ENCODE measurements at places on chromosomes 3 and 15.

DNA sequence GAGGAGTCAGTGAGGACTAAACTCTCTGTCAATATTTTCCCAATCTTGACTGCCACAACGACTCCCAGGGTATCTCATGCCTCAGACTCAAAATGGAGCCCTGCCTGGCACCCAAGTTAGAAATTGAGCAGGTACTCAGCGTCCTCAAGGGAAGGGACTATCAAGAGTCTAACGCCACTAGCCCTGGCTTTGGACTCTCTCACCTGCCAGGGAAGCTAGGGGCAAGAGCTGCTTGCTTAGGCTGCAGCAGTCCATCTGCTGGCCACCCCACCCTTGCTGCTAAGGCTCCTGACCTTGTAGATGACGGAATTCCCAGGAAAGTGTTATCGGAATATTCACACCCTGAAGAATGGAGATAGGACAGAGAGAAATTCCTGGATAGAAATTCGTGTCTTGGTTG, 33.0 kb downstream of the ZIC4 start:
- no peak for DNase-seq

- DNase-seq, result no peak
Observed at GRCh38 chr3:158337110-158337509, 227.2 kb downstream of the RSRC1 start.

- no peak for DNase-seq
Observed at GRCh38 chr3:57043518-57043917, 16.9 kb upstream of the SPATA12 start.

- DNase-seq, result no peak
Observed at GRCh38 chr3:120113128-120114116, 19.2 kb upstream of the GSK3B start.

DNA sequence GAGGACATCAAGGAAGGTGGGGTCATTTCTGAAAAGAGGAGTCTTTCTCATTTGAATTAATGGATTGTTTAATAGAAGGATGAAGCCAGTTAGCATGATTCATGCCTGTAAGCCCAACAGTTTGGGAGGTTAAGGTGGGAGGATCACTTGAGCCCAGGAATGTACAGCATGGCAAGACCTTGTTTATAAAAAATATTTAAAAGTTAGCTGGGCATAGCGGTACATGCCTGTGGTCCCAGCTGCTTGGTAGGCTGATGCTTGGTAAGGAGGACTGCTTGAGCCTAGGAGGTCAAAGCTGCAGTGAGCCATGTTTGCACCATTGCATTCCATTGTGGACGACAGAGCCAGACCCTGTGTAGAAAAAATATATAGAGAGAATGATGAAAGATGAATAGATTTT, 165.5 kb downstream of the ALCAM start:
- DNase-seq, result no peak

DNA sequence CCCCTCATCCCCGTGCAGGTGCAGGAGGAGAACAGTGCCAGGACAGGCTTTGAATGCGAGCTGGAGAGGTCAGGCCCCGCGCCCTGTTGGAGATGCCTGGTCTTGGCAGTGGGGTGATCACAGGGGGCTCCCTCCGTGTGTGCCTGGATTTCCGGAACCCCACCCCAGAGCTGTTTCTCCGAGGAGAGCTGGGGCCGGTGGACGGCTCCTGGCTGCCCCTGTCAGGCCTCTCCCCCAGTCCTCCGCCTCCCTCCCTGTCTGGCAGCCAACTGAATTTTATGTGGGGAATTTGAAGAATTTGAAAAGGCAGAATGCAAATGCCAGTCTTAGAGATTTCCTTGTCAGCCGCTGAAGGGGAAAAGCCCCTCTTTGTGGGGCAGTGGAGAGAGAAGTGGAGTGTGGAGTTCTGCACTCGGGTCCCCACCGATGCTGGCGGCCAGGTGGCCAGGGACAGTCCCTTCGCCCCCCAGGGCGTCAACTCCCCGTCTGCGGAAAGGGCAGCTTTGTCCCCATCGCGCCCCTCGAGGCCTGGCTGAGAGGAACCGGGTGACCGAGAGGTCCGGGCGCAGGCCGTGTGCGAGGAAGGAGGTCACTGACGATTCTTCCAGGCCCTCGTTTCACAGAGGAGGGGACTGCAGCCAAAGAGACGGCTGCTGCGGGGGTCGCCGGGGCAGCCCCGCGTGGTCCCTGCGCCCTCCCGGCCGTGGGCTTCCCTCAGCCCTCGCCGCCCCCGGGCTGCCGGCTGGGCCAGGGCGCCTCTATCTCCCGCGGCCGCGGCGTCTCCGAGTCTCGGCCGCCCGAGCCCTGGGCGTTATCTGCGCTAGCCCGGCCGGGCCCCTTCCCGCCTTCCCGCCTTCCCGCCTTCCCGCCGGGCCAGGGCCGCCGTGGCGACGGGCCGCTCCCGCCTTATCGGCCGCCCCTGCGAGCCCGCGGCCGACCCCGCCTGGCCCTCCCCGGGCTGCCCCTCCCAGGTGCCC, 56.0 kb upstream of the LCTL start:
- no peak for DNase-seq

- no peak for DNase-seq
Observed at GRCh38 chr15:71448688-71449114, 333.4 kb downstream of the THSD4 start.

- no peak for DNase-seq
Observed at GRCh38 chr3:156834962-156835535, 8.9 kb downstream of the LEKR1 start.

DNA sequence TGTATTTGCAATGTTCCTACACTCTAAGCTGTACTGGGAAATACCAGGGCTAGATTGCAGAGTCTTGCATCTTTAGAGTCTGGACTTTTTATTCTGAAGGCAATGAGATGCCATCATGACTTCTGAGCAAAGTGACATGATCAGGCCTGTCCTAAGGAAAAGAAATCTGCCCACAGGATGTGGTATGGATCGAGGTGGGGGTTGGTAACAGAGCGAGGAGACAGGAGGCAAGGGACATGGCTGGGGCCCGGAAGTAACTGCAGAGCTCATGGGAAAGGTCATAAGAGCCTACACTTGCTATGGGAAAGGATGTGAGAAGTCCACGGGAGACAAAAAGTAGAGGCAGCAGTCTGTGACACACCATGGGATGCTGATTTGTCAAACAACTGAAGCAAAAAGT, 121.5 kb downstream of the OXNAD1 start:
- no peak for DNase-seq

DNA sequence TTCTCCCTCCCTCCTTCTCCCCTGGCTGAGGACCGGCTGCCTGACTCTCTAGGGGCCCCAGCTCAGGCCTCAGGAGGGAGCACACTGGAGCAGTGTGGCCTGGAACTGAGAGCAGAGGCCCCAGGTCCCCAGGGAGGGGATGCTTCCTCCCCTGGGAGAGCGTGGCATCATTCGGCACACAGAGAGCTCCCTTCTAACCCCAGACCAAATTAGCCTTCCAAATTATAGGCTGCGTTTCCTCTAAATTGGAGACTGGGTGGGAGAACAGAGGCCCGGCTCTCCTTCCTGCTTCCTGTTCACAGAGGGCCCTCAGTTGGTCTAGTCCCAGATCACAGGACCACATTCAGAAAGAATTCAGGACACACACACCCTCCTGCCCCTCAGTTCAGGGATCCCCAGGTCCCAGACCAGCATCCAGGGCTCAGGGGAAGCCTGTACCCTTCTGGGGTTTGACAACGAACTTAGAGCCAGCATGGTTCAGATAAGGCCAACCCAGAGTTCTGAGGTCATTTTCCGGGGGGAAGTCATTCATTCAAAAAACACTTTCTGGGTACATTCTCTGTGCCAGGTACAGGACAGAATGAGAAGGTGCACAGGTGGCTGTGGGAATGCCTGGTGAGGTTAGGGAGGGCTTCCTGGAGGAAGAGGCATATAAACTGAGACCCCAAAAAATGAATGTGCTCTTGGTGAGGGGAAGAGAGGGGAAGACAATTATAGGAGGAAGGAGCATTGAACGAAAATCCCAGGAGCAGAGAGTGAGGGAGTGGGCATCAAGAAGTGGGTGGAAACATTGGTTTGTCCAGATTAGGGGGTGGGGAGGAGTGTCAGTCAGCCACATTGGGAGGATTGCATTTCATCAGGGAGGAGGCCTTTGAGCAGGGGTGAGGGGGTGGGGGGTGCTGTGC, 28.4 kb upstream of the RPL29 start:
- peak; percentile 62 for DNase-seq

- DNase-seq, result no peak
Observed at GRCh38 chr15:73902121-73903020, 23.9 kb upstream of the LOXL1 start.

GRCh38 chr15:57282686-57283085, 93.6 kb upstream of the CGNL1 start:
- DNase-seq, result no peak

DNA sequence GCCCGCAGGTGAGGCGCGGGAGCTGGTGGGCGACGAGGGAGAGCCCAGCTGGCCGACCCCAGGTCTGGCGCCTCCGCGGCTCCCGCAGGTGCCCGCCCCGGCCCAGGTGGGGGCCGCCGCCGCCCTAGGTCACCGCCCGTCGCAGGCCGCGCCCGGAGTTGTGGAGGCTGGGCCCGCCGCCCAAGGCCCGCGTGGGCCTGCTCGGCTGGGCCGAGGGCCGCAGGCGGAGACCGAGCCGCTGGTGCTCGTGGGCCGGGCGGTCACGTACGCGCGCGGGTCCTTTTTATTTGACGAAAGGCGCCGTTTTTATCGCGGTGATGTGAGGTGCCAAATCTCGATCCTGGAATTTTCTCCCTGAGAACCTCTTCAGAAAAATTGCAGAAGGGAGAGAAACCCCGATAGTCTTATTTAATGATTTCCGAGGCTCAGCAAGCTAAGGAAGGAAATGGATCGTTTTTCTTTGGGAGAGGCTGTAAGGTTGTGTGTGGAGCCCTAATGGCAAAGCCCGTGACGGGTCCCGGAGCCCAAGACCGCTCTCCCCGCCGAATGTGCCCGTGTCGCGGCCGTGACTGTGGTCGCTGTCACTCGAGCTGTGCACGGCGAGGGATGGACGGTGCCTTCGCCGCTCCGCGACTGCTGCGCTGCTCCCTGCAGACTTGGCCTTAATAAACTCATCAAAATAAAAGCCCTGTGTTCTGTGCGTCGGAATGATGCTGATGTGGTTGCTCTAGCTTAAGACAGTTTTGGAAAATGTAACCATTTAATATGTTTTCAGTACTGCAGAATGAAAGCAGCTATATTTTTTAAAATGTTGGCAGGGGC, 612 bp downstream of the APPL1 start:
- DNase-seq, result peak; percentile 26

GRCh38 chr3:53581671-53582070, 87.3 kb downstream of the CACNA1D start:
- no peak for DNase-seq

DNA sequence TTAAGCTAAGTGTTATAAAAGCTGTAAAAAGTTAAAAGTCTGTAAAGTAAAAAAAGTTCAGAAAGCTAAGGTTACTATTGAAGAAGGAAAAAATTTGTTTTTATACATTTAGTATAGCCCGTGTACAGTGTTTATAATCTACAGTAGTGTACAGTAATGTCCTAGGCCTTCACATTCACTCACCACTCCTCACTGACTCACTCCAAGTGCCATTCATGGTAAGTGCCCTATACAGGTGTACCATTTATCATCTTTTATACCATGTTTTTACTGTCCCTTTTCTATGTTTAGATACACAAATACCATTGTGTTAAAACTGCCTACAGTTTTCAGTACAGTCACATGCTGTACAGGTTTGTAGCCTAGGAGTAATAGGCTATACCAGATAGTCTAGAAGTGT, 8.8 kb downstream of the CCDC71 start:
- no peak for DNase-seq

- no peak for DNase-seq
Observed at GRCh38 chr3:38646630-38647029, 2.9 kb downstream of the SCN5A start.

DNA sequence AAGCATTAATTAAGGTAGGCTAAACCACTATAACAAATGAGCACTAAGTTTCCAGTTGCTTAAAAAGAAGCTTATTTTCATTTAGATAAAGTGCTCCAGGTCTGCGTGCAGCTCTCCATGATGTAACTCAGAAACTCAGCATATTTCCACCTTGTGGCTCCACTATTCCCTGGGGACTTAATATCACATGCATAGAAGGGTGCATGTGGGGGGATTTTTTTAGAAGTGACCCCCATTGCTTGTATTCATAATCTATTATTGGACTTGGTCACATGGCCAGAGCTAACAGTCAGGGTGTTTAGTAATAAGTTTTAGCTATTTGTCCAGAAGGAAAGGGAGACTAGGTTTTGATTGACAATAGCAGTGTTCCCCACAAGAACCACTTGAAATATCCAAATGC, 86.8 kb downstream of the TMCO5A start:
- no peak for DNase-seq

DNA sequence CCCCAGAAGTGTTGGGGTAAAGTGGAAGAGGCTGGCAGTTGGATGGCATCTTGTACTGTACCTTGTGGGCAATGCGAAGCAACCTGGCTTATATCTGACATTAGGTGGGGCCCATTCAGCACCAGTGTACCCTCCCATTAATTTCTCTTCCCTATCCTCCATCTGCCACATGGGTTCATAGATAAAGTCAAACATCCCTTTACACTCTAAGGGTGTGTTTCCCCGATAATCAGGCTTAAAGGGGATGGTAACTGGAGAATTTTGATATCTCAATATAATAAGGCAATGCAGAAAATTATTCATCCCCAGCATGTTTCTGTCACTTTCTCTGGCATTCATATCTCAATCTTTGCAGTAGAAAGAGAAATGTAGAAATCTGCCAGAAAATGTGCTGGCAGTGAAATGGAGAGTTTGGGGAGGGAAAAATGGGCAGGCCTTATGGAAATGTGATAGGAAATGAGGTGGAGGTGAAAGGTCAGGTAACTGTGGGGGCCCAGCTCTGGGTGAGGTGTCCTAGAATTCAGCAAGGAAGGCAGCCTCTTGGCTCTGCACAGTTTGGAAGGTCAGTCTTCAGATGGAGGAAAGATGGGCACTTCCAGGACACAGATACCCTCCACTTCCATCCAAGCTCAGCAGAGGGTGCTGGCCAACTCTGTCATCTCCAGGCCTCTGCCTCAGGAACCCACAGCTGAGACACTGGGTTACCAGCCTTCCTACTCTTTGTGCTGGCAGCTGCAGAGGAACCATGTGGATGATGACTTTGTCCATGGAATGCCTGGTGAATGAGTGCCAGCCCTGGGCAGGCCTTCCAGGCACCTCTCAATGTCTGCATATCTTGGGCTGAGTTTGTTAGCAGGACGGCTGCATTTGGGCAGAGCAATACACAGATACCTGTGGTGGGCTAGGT, 325.9 kb upstream of the CTDSPL start:
- no peak for DNase-seq

DNA sequence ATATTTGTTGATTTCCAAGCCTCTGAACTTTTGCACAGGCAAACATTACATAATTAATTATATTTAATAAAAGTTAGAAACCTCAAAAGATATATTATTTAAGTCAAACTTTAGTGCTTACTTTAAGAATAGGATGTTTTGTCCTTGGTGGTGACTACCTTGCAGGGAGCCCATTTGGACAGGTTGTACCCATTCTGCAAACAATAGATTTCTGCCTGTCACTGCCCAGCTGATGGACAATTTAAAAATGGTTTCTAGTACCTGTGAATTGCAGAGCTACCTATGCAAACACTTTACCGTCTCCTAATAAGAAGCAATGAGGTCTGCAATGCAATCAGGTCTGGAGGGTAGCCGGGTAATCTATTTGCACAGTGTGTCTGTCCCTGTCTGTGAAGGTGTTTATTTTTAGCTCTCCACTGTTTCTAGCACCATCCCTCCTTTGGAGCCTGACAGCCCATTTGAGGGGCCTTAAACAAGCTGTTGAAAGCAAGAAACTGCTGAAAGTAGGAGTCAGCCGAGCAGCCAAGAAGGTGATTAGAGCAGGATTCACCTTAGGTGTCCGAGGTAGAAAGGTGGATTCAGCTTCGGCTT, 556.2 kb upstream of the CFAP20DC start:
- no peak for DNase-seq

GRCh38 chr3:180782195-180782984, 103.1 kb upstream of the CCDC39 start:
- no peak for DNase-seq
